SW 1271 (cell line): ENCODE measurements at places on chromosomes 7 and 10.

GRCh38 chr7:121954803-121955202, 81.8 kb downstream of the PTPRZ1 start:
- DNase-seq: no peak

DNA sequence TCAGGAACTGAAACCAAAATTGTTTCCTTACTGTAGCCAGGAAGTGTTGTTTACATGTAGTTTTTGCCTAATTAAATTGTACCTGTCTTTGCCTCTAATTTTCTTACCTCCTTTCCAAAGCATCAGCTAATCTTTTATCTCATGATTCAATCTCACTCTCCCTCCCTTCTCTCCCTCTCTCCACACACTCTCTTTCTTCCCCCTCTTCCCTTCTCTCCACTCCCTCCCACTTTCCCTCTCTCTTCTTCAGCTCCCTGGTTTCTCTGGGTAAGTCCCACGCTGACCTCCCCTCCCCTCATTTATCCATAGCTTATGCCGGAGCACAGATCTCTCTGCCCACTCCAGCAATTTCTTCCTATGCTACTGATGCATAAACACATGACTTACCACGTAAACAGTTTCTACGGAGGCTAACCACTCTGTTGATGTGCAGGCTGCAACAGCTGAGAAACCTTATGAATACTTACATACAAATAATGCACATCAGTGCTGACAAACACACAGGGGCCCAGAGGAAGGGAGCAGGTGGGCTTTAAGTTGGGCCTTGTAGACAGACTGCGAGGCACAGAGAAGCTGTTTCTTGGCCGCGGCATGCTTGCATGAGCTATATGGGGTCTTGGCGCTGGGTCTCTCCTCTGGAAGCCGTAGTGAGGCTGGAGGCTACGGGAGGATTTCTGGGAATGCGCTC, 174.4 kb upstream of the PLXNA4 start:
- no peak for DNase-seq

DNA sequence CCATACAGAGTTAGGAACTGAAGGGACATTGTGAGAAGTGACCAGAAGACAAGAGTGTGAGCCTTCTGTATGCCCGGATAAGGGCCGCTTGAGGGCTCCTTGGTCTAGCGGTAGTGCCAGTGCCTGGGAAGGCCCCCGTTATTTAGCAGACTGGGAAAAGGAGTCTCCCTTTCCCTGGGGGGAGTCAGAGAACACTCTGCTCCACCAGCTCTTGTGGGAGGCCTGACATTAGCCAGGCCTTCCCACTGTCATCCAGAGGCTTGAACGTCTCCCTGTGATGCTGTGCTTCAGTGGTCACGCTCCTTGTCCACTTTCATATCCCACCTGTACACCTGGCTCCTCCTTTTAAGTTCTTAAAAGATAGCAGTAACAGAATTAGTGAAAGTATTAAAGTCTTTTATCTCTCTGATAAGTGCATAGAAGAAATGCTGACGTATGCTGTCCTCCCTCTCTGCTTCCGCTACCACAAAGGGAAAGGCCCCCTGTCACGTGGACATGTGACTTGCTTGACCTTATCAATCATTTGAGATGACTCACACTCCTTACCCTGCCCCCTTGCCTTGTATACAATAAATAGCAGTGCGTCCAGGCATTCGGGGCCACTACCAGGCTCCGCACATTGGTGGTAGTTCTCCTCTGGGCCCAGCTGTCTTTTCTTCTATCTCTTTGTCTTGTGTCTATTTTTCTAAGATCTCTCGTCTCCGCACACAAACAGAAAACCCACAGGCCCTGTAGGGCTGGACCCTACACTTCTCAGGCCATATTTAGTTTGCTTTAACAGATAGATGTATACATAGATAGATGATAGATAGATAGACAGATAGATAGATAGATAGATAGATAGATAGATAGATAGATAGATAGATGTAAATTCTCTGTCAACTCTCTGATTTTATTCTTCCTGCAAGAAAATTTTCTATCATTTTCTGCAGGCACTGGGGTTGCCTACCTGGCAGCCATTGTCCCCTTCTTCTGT, 131.5 kb upstream of the JCAD start:
- DNase-seq: no peak

GRCh38 chr7:130092598-130092997, 22.3 kb downstream of the KLHDC10 start:
- no peak for DNase-seq

DNA sequence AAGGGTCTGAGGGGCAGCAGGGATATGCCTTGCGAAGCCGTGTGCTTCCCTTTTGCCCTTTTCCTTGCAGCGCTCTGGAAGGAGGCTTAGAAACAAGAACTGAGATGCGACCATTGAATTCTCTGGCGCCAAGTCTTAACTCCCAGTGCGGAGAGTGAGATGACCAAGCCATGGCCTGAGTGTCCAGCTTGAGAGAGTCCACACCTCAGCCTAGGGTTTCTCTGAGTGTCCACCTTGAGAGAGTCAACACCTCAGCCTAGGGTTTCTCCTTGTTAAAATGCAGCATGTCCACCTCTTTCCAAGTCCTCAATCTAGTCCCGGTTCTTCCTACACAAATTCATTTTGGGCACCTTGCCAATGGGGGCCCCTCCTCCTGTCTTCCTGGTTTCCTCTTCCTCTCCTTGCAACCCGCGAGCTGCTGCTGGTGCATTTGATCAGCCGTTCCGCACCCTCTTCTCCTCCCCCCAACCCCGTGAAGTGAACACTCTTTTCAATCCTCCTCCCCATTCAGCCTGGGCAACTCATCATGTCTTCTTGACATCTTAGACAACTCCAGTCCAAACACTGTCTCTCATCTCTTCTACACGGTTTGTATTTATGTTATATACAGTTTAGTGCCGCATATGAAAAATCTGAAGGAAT, 178.2 kb upstream of the PITRM1 start:
- no peak for DNase-seq

- no peak for DNase-seq
These were observed 122.9 kb upstream of the LYZL2 start for GRCh38 chr10:30752481-30752881.

DNA sequence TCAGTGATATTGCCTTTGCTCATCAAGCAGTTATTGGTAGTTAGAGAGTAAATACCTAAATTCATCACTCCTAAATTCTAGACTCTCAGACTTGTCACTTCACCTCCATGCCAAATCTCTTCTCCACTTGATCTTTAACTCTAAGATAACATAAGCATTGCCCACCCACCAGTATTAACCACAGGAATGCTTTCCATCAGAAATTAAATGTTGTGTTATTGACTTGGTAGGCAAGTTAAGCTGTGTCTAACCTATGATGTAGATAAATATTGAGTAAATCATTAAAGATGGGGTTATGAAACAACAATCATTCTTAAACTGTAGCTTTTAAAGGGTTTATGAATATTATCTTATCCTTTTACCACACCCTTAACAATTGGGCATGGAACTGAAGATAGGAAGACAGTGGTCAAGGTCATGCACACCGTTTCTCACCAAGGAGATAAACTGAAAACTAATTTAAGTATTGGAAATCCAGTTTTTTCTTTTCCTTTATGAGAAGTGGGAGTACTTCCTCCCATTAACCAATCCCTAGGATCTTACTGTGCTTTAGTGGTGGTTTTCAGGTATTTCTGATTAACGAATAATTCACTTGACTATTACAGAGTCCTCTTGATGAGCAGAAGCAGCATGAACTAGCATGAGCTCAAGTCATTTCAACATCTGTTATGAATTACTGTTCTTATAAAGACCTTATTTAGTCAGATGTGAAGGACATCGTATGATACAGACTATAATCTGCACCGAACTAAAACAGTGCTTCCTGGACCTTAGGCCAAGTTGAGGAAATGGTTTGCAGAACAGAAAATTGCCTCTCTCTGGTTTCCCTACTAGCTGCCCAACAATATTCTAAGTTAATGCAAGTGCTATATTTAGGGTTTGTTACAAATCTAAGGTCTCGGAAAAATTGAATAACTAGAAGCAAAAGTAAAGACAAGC, 142.0 kb downstream of the LCOR start:
- no peak for DNase-seq

DNA sequence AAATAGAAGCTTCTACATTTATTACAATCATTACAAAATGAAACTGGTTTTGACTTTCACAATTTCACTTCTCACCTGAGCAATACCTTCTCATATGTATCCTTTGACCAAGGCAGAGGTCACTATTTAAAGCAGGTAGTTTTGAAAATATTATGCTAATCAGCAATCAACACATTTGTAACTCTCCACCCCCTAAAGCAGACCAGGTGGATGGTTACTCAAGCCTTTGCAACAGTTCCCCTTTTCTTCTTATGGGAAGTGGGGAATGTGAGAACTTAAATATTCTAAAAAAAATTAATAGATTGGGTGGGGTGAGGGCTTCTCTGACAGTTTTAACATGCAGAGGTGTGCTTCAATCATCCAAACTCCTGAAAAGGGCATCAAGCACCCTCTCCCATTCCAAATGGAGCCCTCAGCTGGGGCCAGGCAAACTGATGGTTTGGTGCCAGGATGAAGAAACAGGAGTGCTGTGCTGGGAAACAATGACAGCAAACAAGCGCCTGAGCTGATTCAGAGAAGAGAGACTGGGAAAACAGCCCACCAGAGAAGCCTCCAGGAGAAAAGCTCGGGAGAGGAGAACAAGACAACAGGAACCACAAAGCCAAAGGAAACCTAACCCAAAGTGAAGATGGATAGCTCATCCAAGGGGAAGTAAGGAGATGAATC, 17.1 kb downstream of the RAPGEF5 start:
- DNase-seq: no peak

DNA sequence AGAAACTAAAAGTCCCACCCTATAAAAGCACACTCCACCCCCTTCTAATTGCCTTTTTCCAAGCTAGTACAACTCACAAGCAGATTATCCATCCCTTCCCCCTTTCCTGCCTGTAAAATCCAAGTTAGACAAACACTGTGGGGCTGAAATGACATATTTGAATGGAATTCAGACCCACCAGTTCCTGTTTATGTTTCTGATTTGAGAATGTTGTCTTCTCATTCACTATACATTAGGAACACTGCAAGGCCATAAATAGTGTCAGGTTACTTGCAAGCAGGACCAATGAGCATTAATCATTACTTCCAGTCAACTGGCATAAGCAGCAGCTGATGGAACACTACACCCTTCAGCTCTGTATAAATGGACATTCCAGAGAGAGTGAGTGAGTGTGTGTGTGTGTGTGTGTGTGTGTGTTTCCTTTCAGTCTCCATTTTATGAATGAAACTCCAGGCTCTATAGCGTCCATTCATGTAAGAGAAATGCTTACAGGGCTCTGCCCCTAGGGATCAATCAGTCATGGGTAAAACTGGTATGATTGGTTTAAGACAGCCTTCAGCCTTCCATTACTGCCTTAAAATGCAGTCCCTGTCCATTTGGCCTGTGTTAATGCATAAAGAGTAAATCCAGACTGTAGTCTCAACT, 69.3 kb downstream of the ETV1 start:
- peak; percentile 100 for DNase-seq

DNA sequence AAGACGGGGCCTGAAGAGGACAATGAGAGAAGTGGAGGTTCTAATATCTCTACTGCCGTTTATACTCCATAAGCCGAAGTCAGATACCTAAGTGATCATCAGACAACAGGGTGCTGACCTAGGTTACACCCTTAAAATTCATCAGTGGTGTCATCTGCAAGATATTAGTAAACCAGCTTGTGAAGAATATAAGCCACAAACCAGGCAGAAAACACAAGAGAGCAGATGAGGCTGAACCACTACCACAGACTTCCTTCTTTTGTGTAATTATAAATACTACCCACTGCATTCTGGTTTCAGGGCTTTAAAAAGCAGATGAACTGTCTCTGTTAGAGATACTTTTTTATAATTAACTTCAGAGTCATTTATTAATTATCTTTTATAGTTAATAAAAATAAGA, 69.0 kb upstream of the LRRC17 start:
- no peak for DNase-seq

GRCh38 chr7:128781126-128781525, 5.5 kb upstream of the OPN1SW start:
- no peak for DNase-seq
